ENCODE measurements at places on chromosomes 13 and 19. TPM values are rescaled to one million over a fixed set of nuclear protein-coding genes. Genes with fewer than 3 reads are reported as not detected.

Gene ERICH6B
- total RNA-seq, result not detected

- no peak overlapping the region for H3K27ac ChIP-seq
- H3K4me3 ChIP-seq, result no peak overlapping the region
- H3K4me1 ChIP-seq, result no peaks in the 10 kb centered on the region
- no peaks in the 10 kb centered on the region for H3K36me3 ChIP-seq
- DNase-seq, result no peak
Observed at GRCh38 chr13:105541565-105541964, 993.9 kb downstream of the EFNB2 start.

DNA sequence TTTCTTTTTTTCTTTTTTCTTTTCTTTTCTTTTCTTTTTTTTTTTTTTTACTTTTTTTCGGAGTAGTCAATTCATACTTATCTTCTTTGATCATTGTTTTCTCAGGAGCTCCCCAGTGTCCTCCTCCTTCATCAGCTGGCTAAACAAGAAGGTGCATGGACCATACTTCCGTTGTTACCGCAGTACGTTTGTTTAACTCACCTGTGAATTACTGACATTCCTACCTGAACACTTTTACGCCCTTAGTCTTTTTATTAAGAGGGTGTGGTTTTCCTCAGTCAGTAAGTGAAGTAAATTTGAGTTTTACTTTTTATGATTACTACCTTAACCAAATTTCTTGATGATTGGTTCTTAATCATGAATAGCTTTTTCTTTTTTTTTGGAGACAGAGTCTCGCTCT lies 47.1 kb downstream of the B3GLCT start:
- H3K27ac ChIP-seq, result no peak overlapping the region
- no peaks in the 10 kb centered on the region for H3K4me1 ChIP-seq
- H3K4me3 ChIP-seq, result no peak overlapping the region
- H3K36me3 ChIP-seq, result no peaks in the 10 kb centered on the region
- no peaks in the 10 kb centered on the region for H3K27me3 ChIP-seq

GRCh38 chr19:40006273-40006691 lies 9.4 kb downstream of the ZNF546 start:
- no peak overlapping the region for H3K27ac ChIP-seq
- no peaks in the 10 kb centered on the region for H3K4me1 ChIP-seq
- no peak overlapping the region for H3K4me3 ChIP-seq
- no peaks in the 10 kb centered on the region for H3K27me3 ChIP-seq
- DNase-seq, result no peak

GRCh38 chr19:1286487-1287353 lies 1.0 kb downstream of the EFNA2 start:
- H3K36me3 ChIP-seq, result no peaks in the 10 kb centered on the region
- H3K27ac ChIP-seq, result peak overlapping the region; percentile 85
- peak; percentile 42 for DNase-seq
- peak overlapping the region; percentile 53 for H3K4me3 ChIP-seq

Measured in colonic mucosa (tissue), 4 donors.